ENCODE measurements at places on chromosomes 7 and 10. TPM values are rescaled to one million over a fixed set of nuclear protein-coding genes. Genes with fewer than 3 reads are reported as not detected.

The NPY4R gene
- polyA plus RNA-seq, result 1.4 TPM

The AKR1D1 gene
- polyA plus RNA-seq, result not detected

The LRRTM3 gene
- not detected for polyA plus RNA-seq

- H3K27me3 ChIP-seq, result no peaks in the 10 kb centered on the region
- DNase-seq, result peak; percentile 17
- H3K27ac ChIP-seq, result no peak overlapping the region
- H3K4me1 ChIP-seq, result no peaks in the 10 kb centered on the region
Observed at GRCh38 chr10:83871187-83872081, 267.9 kb upstream of the GHITM start.

DNA sequence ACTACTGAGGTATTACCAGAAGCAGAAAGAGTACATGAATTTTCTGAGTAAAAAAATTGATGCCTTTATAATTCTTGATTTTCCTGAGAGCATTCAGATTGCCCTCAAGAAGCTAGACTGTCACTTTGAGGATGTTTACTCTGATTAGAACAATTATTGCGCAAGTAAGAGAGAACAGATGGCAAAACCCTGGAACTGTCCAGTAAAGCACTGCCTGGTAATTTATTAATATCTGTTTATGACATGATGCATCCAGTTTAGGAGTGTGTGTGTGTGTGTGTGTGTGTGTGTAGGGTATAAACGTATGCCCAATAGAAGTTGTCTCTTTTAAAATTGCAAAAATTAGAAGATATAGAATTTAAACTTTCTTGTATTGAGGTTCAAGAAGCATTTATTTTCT lies 379.7 kb downstream of the PHTF2 start:
- H3K36me3 ChIP-seq, result no peaks in the 10 kb centered on the region
- H3K4me1 ChIP-seq, result no peaks in the 10 kb centered on the region
- no peak for DNase-seq
- H3K27me3 ChIP-seq, result no peaks in the 10 kb centered on the region

- H3K4me1 ChIP-seq, result peaks cover 7% of the 10 kb centered on the region
- no peaks in the 10 kb centered on the region for H3K27me3 ChIP-seq
- DNase-seq, result no peak
- H3K4me3 ChIP-seq, result no peak overlapping the region
Observed at GRCh38 chr10:91422915-91423314, 12.8 kb downstream of the HECTD2 start.

DNA sequence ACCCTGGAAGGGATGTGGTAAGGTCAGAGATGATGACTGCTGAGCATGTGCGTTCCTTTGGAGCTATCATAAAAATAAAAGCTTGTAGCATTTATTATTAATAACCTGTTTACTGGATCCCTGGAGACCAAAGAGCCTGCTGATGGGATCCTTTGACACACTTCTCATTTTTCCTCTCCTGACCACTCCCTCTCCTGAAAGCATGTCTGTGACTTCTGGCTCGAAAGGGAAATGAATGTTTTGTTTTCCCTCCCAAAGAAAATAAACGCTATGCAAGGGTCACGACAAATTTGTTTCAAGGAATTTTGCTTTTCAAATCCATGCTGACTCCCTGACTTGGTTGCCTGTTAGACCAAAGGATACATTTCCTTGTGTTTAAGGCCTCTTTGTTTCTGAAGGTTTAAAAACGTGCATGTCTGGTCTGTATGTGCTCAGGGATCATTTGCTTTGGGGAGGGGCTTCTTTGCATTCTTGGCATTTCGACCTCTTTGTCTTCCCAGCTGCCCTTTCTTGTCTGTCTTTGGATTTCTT lies 185.1 kb upstream of the AGK start:
- no peaks in the 10 kb centered on the region for H3K36me3 ChIP-seq
- H3K27me3 ChIP-seq, result no peaks in the 10 kb centered on the region
- no peak overlapping the region for H3K4me3 ChIP-seq
- no peak overlapping the region for H3K27ac ChIP-seq
- no peak for DNase-seq
- H3K4me1 ChIP-seq, result peaks cover 10% of the 10 kb centered on the region
